ENCODE measurements at places on chromosomes 12 and 14.

DNA sequence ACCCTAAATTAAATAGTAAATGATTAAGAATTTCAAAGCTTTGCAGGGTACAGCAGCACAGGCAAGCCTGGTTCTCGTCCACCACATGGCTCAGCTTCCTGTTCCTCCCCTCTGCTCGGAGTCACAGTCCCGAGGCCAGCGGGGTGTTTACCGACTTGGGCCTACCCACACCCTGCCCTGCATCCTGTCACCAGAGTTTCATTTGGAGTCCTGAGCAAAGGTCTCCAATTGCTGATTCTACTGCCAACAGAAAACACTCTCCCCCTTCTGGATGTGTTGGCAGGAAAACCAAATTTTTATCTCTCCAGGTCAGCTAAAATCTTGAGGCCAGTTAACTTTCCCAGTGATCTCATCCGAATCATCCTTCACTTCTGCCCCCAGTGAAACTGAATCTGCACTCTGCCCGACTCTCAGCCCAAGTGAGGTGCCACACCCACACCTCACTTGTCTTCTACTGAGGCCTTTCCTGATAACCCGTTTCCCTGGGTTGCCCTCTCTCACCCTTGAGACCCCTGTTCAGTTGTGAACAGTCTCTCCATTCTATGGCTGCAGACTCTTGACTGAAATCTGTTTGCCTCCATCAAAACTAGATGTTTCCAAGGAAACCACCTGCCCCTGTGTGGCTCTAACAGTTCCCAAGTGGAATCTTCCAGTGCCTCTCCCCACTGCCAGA is 71.2 kb downstream of the VCPKMT start:
- DNase-seq = peak; percentile 94

DNA sequence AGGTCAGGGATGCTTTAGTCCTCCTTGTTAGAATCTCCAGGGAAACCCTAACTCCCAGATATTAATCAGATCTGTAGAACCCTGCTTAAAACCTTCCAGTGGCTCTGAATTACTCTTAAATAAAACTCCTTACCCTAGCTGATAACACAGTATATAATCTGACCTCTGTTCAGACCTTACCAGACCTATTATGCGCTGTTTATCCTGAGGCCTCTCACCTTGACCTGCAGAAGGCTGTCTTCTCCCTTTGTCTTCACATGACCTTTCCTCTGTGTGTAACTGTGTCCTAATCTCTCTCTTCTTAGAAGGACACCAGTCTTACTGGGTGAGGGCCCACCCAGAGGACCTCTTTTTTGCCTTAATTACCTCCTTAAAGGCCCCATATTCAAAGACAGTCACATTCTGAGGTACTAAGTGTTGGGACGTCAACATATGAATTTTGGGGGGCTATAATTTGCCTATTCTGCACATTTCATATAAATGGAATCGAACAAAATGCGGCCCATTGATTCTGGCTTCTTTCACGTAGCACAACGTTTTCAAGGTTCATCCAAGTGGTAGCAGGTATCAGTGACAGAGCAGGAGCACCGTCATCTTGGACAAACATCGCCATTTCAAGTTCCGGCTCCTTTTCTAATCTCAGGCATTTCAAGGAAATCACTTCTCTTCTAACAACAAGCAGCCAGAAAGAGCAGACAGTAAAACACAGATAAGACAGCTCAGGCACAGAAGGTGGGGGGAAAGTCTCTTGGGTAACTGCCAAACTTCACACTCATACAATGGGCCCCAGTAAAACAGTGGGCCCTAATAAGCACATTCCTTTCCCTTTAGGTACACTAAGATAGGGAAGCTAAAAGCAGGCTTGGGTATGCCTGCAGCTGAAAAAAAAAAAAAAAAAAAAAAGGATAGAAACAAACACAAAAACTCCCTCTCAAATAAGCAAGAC is 200.2 kb upstream of the NUDT4 start:
- no peak for DNase-seq

DNA sequence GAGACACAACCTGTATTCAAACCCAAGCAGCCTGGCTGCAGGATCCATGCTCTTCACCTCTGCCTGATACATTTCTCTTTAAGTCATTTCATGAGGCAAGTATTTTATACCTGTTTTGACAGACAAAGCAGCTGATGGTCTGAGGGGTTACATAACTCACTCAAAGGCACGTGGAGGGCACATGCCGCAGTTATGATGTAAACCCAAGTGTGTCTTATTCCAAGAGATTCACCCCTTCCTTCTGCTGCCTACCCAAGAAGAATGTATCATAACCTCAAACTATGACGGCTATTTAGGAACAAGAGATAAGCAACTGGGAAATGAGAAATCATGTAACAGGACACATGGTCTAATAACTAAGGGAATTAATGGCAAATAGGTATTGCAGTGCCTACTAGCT is 329.8 kb upstream of the TMPO start:
- no peak for DNase-seq

- no peak for DNase-seq
Measured at GRCh38 chr14:65142429-65142828, 40.1 kb upstream of the MAX start.

DNA sequence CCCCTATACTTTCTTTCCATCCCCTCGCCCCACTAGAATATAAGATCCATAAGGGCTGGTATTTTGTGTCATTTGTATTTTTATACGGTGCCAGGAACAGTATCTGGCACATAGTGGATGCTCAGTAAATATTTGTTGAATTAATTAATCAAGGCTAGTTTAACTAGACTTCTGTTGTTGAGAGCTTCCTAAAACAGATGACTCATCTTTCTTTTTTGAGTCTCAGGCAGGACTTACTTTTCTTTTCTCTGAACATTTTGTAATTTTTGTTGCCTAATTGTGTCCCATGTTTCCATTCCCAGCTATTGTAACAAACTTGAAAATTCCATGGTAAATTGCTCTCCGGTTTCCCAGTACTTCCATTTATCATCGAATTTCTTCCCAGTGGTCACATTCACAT is 16.7 kb downstream of the STK38L start:
- DNase-seq = peak; percentile 52

DNA sequence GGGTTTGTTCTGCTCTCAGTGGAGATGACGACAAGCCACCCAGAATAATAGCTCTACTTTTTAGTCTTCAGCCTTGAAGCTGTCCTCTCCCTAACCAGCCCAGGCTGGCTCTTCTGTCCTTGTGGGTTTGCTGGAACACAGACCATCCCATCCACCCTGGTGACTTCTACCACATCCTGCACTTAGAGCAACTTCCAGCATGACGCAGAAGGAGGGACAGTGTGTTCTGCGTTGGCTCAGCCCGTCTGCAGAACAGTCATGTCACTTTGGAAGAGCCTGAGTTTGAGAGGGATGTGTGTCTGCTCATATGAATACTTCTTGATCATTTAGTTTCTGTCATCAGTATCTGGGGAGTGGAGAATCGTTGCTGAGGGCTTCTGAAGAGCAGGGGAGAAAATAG is 198.0 kb downstream of the CACNA1C start:
- DNase-seq = no peak

- DNase-seq = no peak
Measured at GRCh38 chr14:98834119-98834518, 437.9 kb downstream of the BCL11B start.

DNA sequence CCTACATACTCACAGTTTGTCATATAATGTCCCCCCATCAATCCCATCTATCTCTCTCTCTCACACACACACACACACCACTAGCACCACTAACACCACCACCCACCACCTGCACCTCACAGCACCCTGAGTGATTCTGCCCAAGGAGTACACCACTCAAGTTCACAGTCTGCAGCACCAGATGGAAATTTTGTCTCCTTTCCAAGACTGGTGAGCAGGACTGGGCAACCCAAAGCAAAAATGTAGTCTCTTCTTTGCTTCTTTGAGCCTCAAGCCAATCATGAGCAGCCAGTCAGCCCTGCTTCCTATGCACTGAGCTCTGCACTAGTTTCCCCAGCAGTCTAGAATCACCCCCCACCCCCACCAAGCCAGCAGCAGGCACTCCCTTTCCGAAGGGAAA is 15.0 kb upstream of the ARMH4 start:
- no peak for DNase-seq

- no peak for DNase-seq
Measured at GRCh38 chr14:33949411-33949893, 1.4 kb downstream of the EGLN3 start.

- DNase-seq = peak; percentile 80
Measured at GRCh38 chr14:103121846-103122584, 1.2 kb upstream of the TNFAIP2 start.

DNA sequence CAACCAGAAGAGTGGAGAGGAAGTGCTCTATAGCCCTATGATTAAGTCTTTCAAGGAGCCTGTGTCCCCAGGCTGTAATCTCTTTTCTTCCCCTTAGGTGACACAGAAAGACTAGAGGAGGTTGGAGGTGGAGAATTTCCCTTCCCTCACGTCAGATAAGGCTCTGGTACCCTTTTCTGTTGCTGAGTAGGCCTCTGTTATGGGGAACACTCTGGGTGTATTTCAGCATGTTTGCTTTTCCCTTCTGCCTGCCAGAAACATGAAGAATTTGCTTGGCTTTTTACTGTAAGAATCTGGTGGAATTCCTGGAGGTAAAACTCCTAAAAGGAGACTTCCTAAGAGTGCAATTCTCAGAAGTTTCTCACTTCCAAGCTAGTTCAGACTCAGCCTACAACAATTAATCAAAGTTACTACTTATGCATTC is 58.3 kb downstream of the SIX1 start:
- no peak for DNase-seq

GRCh38 chr14:91067186-91067585 is 6.7 kb upstream of the RPS6KA5 start:
- no peak for DNase-seq

- DNase-seq = no peak
Measured at GRCh38 chr14:75446447-75446846, 18.6 kb downstream of the JDP2 start.

- no peak for DNase-seq
Measured at GRCh38 chr14:18660585-18660922, 59.6 kb downstream of the OR11H12 start.

GRCh38 chr14:33951183-33951840 is 438 bp upstream of the EGLN3 start:
- DNase-seq = no peak

- no peak for DNase-seq
Measured at GRCh38 chr14:74653386-74654138, 41.5 kb upstream of the LTBP2 start.

DNA sequence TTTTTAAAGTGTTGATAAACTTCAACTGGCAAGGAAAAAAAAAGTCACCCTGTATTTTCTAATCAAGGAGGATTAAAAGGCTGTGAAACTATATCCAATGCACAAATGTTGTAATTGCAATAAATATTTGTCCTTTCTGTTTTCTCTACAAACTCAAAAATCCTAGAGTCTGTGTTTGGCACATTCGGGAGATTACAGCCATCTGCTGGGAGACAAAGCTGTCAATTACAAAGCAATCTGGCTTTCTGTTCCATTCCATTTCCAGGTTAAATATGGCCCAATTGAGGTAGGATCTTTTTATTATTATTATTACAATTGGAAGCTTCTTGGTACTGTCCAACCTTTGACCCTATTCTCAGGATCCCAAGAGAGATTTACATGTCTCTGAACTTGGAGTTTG is 295.9 kb downstream of the DIO2 start:
- no peak for DNase-seq

- no peak for DNase-seq
Measured at GRCh38 chr12:130156652-130157275, 5.5 kb upstream of the FZD10 start.

DNA sequence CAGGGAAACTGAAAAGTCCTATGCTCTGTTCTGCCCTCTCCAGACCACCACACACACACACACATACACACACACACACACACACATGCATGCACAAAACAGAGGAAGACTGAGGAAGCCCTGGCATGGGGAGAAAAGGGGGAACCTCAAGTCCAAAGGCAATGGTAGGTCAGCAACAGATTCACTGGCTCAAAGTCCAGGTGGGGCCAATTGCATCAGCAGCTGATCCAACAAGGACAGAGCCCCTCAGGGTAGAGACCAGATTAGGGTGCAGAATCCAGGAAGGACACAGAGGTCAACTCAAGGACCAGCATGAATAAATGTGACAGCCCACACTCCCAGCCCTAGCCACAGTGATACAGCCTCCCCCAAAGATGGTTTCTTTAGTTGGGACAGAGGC is 425.0 kb upstream of the SOX5 start:
- no peak for DNase-seq

GRCh38 chr12:79547735-79548609 is 142.8 kb downstream of the PAWR start:
- DNase-seq = peak; percentile 57

DNA sequence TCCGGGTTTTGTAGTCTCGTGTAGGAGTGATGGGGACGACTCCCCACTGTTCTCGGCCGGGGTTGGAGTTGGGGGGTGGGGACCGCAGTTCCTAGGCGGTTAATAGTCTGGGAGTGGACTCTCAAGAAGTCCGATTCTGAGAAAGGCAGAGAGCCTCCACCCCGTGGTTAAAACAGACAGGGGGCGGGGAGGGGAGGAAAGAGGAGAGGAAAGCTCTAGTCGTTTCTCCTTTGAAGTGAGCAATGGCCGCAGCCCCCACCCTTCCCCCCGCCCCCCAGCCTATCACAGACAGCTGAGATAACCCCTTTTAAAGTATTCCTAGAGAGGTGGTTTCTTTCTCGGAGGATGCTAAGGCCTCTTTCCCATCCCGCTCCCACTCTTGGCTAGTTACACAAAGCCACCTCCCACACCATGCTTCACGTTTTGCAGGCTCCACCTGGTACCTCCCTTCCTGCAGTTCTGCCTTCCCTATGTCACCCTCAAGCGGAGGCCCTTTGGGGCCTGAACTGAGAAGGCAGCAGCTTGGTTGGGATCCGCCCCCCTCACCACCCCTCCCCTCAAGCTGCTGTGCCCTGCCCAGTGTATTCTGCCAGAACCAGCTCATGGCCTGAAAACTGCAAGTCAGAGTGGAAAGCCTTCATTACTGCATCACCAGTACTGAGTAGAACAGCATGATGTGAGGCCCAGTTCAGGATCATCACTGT is 853 bp downstream of the USP5 start:
- DNase-seq = no peak

- DNase-seq = no peak
Measured at GRCh38 chr12:127081058-127081457, 1185.9 kb upstream of the TMEM132C start.

DNA sequence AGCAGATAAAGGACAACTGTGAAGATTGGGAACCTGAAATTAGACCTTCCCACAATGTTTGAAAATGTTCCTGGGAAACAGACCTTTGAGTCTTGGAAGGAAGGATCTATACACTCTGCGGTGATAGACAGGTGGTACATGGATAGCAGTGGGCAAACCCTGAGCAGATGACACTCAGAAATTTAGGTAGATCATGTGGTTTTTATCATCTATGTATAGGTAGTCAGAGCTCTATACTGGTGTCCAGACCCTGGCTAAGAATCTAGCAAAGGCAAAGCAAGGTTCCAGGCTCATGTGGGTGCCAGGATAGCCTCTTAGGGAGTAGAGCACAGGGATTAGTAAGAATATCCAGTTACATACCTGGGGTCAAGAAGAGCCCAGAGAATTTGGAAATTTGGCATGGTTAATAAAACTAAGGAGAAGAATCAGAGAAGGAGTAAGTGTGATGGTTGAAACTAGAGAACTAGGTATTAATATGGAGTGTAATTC is 331.2 kb upstream of the FBXO33 start:
- no peak for DNase-seq

- DNase-seq = no peak
Measured at GRCh38 chr14:101619484-101619883, 58.2 kb downstream of the DIO3 start.

Measured in suppressor macrophage (primary cell).